ENCODE measurements at places on chromosomes 5 and 9. TPM values are rescaled to one million over a fixed set of nuclear protein-coding genes. Genes with fewer than 3 reads are reported as not detected.

The PCDHA10 gene
- total RNA-seq = 12.2 TPM

- no peaks in the 10 kb centered on the region for H3K36me3 ChIP-seq
- H3K27ac ChIP-seq = no peak overlapping the region
- peaks cover 18% of the 10 kb centered on the region for H3K27me3 ChIP-seq
Observed at GRCh38 chr9:23541976-23542375, 284.1 kb downstream of the ELAVL2 start.

The AQP3 gene
- total RNA-seq = 3.8 TPM

- H3K27me3 ChIP-seq = peaks cover 29% of the 10 kb centered on the region
- H3K4me3 ChIP-seq = peak overlapping the region; percentile 2
- no peak for DNase-seq
- no peak overlapping the region for H3K27ac ChIP-seq
Observed at GRCh38 chr9:114503009-114503408, 2.3 kb downstream of the WHRN start.

DNA sequence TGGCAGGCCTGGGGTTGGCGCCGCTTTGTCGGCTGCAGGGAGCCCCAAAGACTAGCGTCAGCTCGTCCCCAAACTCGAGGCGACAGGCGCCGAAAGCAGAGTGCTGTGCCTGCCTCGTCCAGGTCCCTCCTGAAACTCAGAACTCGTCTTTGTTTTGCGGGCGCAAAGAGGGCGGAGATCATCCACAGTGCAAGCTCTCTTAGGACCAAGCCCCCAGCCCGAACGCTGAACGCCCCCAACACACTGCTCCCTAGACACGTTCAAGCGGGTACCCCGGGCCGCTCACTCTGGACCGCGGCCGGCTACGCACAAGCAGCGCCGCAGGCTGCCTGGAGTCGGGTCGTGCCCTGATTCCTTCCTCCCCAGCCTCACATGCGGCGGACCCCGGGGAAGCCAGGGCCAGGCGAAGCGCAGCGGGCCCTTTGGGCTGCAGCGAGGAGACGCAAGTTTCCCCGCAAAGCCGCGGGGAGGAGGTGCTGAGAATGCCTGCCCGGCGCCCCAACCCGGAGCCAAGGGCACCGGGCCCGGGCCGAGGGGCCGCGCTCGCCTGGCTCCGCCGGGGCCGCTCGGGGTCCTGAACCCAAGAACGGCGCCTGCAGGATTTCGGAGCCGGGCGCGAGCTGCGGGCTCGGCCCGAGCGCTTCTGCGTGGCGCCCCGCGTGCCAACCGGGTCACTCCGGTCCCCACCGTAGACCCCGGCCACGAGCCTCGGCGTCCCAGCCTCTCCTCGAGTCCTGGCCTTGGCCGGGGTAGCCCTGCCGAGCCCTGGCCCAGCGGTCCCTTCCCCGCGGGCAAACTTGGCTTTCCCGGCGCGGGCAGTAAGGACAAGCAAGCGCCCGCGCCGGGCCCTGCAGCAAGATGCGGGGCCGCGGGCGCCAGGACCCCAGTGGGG, 738 bp downstream of the FSTL4 start:
- peak overlapping the region; percentile 73 for H3K4me3 ChIP-seq
- no peaks in the 10 kb centered on the region for H3K36me3 ChIP-seq
- peaks cover 6% of the 10 kb centered on the region for H3K4me1 ChIP-seq

DNA sequence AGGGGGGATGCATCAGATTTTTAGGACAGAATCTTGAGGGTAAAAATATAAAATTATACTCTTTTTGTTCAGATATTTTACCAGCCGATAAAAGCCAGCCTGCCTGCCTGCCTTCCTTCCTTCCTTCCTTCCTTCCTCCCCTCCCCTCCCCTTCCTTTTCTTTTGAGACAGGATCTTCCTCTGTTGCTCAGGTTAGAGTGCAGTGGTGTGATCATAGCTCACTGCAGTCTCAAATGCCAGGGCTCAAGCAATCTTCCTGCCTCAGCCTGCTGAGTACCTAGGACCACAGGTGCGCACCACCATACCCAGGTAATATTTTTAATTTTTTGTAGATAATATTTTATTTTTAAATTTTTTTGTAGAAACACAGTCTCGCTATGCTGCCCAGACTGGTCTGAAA, 330.0 kb downstream of the CCDC171 start:
- no peaks in the 10 kb centered on the region for H3K27me3 ChIP-seq
- H3K27ac ChIP-seq = no peak overlapping the region
- no peaks in the 10 kb centered on the region for H3K36me3 ChIP-seq
- no peak overlapping the region for H3K4me3 ChIP-seq
- DNase-seq = no peak
- H3K4me1 ChIP-seq = peaks cover 8% of the 10 kb centered on the region

DNA sequence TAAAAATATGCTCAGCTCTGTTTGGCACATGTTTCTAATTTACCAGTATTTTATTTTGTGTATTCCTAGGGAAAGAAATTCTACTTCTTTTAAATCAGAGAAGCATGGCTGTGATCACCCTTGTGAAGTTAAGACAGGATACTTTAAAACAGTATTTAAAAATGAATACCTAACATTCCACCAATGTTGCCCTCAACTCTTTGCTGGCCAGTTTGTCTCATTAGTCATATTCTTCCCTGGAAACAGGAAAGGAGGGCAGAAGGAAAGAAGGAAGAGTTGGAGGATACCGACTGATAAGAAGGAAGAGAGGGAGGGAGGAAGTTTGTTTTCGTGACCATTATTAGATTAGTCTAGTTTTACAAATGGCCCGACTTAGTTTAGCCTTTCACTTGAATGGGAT, 137.4 kb downstream of the PLK2 start:
- no peak overlapping the region for H3K27ac ChIP-seq
- no peak overlapping the region for H3K4me3 ChIP-seq
- H3K36me3 ChIP-seq = no peaks in the 10 kb centered on the region
- no peaks in the 10 kb centered on the region for H3K27me3 ChIP-seq
- DNase-seq = peak; percentile 2

GRCh38 chr9:98488571-98489312, 220.0 kb downstream of the GABBR2 start:
- peak; percentile 40 for DNase-seq
- no peaks in the 10 kb centered on the region for H3K27me3 ChIP-seq
- no peak overlapping the region for H3K4me3 ChIP-seq

DNA sequence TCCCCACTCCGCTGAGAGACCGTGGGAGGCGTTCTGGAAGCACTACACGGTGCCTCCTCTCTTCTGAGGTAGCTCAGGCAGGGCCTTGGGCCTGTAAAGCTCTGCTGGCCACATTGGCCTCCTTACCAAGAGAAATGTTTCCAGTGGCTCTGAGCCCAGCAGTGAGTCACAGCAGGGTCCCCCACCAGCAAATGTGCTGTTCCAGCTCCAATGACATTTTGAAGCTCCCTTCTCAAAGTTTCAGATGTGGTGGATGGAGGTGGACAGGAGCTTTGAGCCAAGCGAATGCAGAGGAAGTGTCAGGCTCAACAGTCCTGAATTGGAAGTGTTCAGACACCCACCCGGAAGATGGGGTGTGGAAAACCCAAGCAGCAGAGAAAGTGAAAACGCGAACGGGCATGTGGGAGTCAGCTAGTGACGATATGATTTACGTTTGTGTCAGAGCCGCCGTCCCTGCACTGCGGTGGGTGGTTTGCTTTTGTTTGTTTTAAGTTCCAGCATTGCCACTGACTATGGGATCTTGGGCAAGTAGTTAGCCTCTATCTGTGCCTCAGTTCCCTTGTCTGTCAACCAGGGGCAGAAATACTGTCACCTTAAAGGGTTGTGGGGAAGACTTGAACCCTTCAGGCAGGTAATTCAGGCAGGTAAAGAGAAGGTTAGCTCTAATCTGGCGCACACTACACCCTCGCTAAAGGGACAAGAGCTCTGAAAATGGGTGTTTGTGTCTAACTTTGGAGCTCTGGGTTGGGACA, 38.2 kb downstream of the C5orf15 start:
- no peaks in the 10 kb centered on the region for H3K36me3 ChIP-seq
- H3K4me3 ChIP-seq = no peak overlapping the region
- no peaks in the 10 kb centered on the region for H3K4me1 ChIP-seq
- H3K27ac ChIP-seq = no peak overlapping the region
- DNase-seq = no peak
- no peaks in the 10 kb centered on the region for H3K27me3 ChIP-seq

DNA sequence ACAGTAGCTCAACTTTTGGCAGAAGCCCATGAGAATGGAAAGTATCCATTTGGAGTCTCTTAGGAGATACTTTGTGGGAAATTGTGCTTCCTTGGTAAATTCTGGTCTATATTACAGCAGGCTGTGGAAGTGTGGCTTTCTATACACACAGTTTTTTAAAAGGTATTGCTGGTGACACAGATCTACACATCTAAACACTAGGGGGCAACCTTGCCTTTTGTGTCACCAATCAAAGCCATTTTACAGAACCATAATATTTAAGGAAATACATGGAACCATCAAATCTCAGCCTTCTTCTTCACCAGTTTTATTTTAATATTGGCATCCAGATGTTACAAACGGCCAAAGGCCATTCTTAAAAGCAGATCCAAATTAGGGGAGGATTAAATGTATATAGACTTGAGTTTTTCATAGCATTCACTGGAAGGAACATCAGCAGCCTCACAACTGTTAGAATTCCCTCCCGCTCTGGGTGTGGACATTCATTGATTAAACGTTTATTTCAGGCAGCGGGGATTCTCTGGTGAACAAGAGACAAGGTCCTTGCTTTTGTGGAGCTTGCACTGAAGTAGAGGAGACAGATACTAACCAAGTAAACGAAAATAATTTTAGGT, 132.4 kb upstream of the EPB41L4A start:
- H3K4me1 ChIP-seq = no peaks in the 10 kb centered on the region
- no peak overlapping the region for H3K27ac ChIP-seq
- peak; percentile 77 for DNase-seq
- no peak overlapping the region for H3K4me3 ChIP-seq
- no peaks in the 10 kb centered on the region for H3K27me3 ChIP-seq
- H3K36me3 ChIP-seq = no peaks in the 10 kb centered on the region
